ENCODE measurements at places on chromosomes 7 and 10. TPM values are rescaled to one million over a fixed set of nuclear protein-coding genes. Genes with fewer than 3 reads are reported as not detected.

GRCh38 chr7:91784469-91784868 lies 96.0 kb downstream of the MTERF1 start:
- DNase-seq = peak; percentile 76

DNA sequence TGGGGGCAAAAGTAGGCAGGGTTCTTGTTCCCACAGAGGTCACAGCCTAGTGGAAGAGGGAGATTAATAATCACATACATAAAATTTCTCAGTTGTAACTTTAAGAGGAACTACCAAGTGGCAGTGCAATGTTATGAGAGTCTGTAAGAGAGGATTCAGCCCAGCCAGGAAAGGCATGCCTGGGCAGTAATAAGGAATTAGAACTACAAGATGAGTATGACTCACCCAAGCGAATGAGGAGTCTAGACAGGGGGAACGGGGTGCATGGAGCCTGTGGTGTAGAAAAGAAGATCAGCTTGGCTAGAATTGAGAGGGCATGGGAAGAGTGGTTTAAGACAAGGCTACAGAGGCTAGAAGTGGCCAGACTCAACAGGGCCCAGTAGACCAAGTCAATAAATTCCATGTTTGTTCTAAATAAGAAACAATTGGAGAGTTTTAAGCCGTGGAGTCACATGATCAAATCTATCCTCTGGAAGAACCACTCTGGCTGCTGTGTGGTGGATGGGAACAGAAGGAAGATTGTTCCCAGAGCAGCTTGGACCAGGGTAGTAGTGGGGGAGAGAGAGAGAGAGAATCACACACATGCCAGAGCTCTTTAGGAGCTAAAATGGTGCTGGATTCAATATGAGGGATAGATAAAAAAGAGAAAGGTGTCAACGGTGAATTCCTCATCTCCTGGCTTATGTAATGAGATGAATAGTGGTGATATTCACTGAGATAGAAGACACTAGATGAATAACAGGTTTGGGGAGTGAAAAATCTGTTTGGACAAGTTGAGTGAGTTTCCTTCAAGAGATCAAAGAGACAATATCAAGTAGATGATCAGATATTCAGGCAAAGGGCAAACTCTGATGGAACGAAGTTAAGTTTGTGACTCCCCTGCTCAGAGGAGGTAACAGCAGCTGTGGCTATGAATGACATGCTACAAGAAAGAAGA lies 265.1 kb downstream of the FGFR2 start:
- DNase-seq = no peak

Gene TRPV5
- total RNA-seq = not detected

Gene PTF1A
- total RNA-seq = not detected

All from G401 (cell line).